Ovary (tissue), 10 donors: ENCODE measurements at places on chromosomes 7 and 10. TPM values are rescaled to one million over a fixed set of nuclear protein-coding genes. Genes with fewer than 3 reads are reported as not detected.

Gene GFRA1
- 3.1 TPM for polyA plus RNA-seq

Gene OIT3
- 5.2 TPM for polyA plus RNA-seq

Gene POLR2J2
- polyA plus RNA-seq, result 2.0 TPM

Gene OPALIN
- not detected for polyA plus RNA-seq

- H3K27me3 ChIP-seq, result no peaks in the 10 kb centered on the region
- H3K4me3 ChIP-seq, result no peak overlapping the region
- H3K4me1 ChIP-seq, result no peaks in the 10 kb centered on the region
- H3K27ac ChIP-seq, result no peak overlapping the region
- no peaks in the 10 kb centered on the region for H3K36me3 ChIP-seq
- DNase-seq, result no peak
Measured at GRCh38 chr10:133590970-133591359, 25.6 kb upstream of the SYCE1 start.

Gene GOLGA7B
- 0.02 TPM for polyA plus RNA-seq

DNA sequence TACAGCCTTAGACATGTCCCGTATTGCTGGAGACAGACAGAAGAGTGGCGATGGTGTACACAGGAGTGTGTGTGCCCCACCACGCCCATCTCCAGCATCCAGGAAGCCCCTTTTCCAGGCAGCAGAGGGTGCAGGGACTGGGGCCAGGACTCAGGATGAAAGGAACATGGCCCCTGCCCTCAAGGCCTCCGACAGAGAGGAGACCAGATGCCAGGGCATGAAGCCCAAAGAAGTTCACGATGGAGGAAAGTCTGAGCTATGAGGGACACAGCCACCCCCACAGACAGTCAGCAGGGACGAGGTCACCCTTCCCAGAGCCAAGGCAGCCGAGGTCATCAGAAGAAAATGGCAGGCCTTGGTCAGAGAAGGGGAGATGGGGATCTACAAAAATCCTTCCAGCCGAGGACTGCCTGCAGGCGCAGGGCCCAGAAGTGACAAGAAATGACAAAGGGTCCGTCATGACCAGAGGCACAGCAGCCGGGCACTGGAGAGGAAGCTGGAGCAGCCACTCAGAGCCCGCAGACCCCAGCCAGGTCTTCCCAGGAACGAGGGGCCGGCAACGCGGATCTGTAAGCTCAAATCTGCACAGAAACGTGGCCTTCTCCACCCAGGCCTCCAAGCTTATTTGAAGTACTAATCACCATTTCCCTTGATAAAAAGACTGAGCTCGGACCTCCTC, 78.7 kb upstream of the PPP2R2D start:
- H3K4me1 ChIP-seq, result no peaks in the 10 kb centered on the region
- DNase-seq, result no peak
- no peak overlapping the region for H3K4me3 ChIP-seq
- H3K27ac ChIP-seq, result no peak overlapping the region
- H3K36me3 ChIP-seq, result no peaks in the 10 kb centered on the region

GRCh38 chr10:2431961-2432360, 635.4 kb upstream of the PFKP start:
- no peak for DNase-seq
- H3K27me3 ChIP-seq, result no peaks in the 10 kb centered on the region
- H3K36me3 ChIP-seq, result no peaks in the 10 kb centered on the region
- H3K4me3 ChIP-seq, result no peak overlapping the region
- no peaks in the 10 kb centered on the region for H3K4me1 ChIP-seq
- no peak overlapping the region for H3K27ac ChIP-seq

DNA sequence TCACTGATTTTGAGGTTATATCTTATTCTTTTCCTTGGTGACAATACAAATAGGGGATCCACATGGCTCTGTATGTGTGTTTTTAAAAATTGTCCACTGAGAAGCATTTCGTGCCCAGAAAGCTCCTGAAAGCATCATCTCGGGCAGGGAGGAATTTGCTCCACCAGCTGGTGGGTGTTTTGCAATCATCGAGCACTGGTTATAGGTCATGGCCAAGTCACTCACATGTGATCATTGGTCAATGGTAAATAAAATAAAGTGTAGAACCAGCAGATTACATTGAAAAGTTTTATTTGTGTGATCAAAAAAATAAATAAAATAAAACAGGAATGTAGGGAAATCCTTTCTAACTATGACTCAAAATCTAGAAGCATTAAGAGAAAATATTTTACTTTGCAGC, 23.0 kb upstream of the SNX13 start:
- no peaks in the 10 kb centered on the region for H3K4me1 ChIP-seq
- H3K4me3 ChIP-seq, result no peak overlapping the region
- H3K27ac ChIP-seq, result no peak overlapping the region
- no peaks in the 10 kb centered on the region for H3K36me3 ChIP-seq
- no peak for DNase-seq

DNA sequence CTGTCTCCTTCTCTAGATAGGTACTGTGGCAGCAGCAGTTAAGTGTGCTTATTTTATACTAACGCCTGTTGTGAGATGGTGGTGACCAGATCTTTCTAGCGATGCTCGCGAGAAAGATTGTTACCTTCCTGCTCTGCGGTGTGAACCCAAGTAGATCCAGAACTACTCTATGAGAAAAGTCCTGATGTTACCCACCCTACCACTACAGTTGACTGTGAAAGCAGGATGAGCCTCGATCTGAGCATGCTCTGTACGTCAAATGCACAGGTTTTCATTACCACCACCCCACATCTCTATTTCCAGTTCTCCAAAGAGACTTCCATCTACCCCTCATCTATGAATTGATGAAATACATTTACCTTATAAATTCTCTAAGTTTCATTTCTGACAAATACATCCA, 64.6 kb upstream of the KCTD7 start:
- DNase-seq, result no peak
- no peak overlapping the region for H3K4me3 ChIP-seq
- peaks cover 2% of the 10 kb centered on the region for H3K4me1 ChIP-seq

Gene AKR1D1
- polyA plus RNA-seq, result not detected

Gene PANK1
- polyA plus RNA-seq, result 2.0 TPM

DNA sequence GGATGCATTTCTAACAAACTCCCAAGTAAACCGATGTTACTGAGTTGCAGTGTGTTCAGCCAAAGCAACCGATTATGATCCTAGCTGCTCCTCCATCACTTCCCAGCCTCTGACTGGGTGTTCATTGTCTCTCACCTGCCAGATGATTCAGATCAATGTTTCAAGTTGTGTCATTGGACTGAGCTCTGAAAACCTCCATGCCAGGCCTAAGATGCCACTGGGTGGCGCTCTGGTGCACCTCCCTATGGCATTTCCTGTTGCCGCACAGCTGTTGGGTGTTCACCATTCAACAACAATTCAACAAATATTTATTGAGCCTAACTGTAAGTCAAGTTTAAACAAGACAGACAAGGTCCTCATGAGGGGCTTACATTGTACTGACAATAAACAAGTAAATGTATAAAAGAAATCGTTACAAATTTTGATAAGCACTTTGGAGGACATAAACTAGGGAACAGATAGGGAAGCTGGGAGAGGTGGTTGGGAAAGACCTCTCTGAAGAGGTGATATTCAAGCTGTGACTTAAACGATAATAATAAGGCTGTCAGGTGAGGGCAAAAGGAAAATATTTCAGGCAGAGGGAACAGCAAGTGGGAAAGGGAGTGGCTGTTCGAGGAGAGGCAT, 22.8 kb downstream of the RGR start:
- no peak overlapping the region for H3K27ac ChIP-seq
- no peak for DNase-seq
- H3K27me3 ChIP-seq, result no peaks in the 10 kb centered on the region
- peaks cover 1% of the 10 kb centered on the region for H3K4me1 ChIP-seq
- H3K36me3 ChIP-seq, result no peaks in the 10 kb centered on the region

GRCh38 chr10:2760736-2761135, 306.6 kb upstream of the PFKP start:
- no peaks in the 10 kb centered on the region for H3K36me3 ChIP-seq
- no peak for DNase-seq
- H3K27ac ChIP-seq, result no peak overlapping the region
- no peaks in the 10 kb centered on the region for H3K27me3 ChIP-seq
